IMR-90 (cell line): ENCODE measurements at places on chromosomes 1 and 21.

- DNase-seq, result no peak
Observed at GRCh38 chr1:217871955-217872354, 240.8 kb downstream of the SPATA17 start.

GRCh38 chr1:207009182-207009850 lies 23.2 kb downstream of the C1orf116 start:
- DNase-seq, result no peak

GRCh38 chr1:56788588-56788987 lies 30.6 kb downstream of the FYB2 start:
- DNase-seq, result no peak

- peak; percentile 6 for DNase-seq
Observed at GRCh38 chr1:185969524-185969991, 235.4 kb downstream of the HMCN1 start.

DNA sequence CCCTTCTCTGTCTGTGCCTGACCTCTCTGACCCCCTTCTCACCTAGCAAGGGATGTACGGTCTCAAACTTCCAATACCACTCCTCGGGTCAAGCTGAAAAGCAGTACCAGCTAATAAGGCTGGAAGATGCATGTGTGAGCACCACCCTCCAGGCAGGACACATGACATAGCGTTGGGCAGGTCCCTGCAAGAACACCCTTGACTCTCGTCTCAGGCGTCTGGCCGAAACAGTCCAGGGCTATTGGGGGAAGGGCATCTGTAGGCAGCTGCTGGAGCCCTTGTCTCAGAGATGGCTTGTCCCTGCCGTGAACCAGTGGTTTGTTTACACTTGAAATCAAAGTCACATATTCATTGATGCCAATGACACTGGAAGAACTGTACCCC lies 56.5 kb downstream of the CD46 start:
- no peak for DNase-seq

- DNase-seq, result peak; percentile 54
Observed at GRCh38 chr1:15455522-15455921, 1.0 kb upstream of the CELA2A start.

DNA sequence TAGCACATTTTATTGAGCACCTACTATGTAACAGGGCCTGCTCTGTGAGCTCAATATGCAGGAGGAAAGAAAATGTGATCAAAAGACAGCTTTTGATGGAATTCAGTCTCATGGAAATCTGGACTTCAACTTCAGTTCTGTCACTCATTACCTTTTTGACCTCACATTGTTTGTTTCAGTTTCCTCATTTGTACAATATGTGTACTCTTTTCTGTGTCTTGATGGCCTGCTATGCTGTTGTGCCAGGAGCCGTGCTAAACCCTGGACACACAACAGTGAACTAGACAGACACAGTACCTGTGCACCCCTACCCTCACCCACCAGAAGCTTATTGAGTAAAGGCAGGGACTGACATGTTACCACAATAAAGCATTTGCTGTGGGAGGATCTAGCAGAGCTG lies 162.9 kb upstream of the FGGY start:
- DNase-seq, result no peak

- peak; percentile 7 for DNase-seq
Observed at GRCh38 chr21:44657635-44658540, at the start of gene KRTAP12-3. Gene KRTAP12-3, plus strand, starts transcription at chr21:44657932. Its CDS starts 48 bp downstream, at chr21:44657980.

DNA sequence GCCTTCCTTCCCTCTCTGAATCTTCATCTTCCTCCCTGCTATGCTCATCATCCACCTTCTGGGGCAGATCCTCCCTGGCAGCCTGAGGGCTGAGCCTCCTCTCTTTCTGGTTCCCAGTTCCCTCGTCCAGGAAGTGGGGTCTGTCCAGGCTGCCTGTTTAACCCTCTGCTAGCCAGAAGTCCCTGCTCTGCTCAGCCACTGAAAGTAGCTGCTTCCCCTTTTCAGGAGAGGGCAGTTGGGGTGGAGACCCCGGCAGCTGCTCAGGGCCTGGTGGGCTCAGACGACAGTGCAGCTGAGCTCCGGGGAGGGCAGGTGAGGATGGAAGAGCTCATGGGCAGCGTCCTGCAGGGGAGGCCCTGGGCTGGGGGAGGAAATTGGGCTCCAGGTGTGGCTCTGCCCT lies 43.1 kb upstream of the ETV3 start:
- DNase-seq, result no peak

GRCh38 chr1:2430592-2430973 lies 18.2 kb upstream of the PEX10 start:
- no peak for DNase-seq

- DNase-seq, result no peak
Observed at GRCh38 chr1:225534135-225534534, 106.3 kb upstream of the LBR start.

GRCh38 chr1:157482174-157482573 lies 70.1 kb downstream of the FCRL5 start:
- no peak for DNase-seq

- DNase-seq, result peak; percentile 6
Observed at GRCh38 chr1:119101563-119101962, 38.9 kb downstream of the WARS2 start.

GRCh38 chr1:84603941-84604830 lies 29.9 kb upstream of the CTBS start:
- DNase-seq, result peak; percentile 81

GRCh38 chr1:235624721-235625333 lies 24.8 kb downstream of the GNG4 start:
- DNase-seq, result peak; percentile 53

DNA sequence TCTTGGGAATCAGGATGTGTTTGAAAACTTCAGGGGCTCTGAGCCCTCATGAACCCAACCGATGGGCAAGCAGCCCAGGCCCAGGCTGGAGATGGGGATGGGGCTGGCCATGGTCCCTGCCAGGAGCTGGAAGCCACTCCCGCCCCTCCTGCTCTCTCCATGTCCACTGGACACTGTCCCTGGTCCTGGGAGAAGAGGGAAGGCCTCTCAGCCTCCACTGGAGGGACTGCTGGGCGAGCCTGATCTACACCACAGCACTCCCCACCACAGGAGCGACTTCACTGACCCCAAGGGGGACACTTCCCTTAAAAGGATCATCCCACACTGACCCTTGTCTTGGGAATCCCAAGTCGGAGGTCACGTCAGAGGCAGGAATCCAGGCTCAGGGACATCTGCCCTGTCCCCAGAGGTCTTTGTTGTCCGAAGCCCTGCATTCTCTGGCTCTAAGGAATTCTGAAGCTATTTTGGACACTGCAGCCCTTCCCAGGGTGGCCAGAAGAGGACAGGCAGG lies 16.9 kb upstream of the COL18A1 start:
- no peak for DNase-seq

GRCh38 chr1:223147873-223148272 lies 4.8 kb upstream of the TLR5 start:
- DNase-seq, result no peak

GRCh38 chr1:198273748-198274295 lies 117.0 kb downstream of the NEK7 start:
- DNase-seq, result no peak

- DNase-seq, result peak; percentile 62
Observed at GRCh38 chr1:191671236-191671635, 487.0 kb upstream of the RGS18 start.
